ENCODE measurements at places on chromosomes 2 and 18.

- DNase-seq = no peak
Measured at GRCh38 chr2:132387126-132387525, 29.5 kb upstream of the GPR39 start.

DNA sequence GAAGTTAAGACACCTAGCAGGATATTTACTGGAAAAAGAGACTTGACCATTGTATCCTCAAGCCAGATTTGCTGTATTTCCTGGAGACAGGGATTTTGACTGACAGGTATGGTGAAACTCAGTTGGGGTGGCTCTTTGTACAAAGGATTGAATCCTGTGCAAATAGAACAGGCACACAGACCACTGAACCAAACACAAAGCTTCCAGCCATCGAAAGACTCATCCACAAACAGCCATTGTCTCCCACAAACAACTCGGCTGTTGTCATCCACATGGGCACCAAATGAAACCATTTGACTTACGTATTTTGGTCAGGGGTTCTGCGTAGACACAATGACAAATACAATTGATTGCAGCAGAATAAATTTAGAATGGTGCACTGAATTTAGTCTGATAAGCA lies 15.9 kb downstream of the RNF152 start:
- no peak for DNase-seq

DNA sequence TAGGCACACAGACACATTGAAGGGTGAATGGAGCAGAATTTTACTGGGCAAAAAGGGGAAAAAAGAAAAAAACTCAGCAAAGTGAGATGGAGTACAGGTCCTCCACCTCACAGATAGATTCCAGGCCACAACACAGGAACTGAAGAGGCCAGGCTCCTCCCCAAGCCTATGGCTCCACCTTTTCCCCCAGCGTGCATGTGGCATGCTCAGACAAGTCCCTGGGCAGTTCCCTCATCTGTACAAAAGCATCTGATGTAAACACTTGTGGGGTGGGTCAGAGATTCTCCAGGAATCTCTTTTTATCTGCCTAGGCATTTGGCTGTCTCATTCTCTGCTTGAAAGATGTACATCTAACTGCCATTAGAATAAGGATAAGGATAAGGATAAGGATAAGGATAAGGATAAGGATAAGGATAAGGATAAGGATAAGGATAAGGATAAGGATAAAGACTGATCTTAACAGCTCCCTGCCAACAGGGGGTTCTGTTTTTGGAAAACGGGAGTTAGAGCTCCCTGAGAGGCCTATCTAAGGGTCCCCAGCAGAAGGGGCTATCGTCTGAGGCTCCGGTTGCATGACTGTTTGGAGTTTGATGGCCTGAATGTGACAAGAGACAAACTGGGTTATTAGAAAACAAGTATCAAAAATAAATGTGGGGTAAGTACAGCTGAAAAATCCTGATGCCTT lies 17.2 kb upstream of the ASXL3 start:
- no peak for DNase-seq

DNA sequence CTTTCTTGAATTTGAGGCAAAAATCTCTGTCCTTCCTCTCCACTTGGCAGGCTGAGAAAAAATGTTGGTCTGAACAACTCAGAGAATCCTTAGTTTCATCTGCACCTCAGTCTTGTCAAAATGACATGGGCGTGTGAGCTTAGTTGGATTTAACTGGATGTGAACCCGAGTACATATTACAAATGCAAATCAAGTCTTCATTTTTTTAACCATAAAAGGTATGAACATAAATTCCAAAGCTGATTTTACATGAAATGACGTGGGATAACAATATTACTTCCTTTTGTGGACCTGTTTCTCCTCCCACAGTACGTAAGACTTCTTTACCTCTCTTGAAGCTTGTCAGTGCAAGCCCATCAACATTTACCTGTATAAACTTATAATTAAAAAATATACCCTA lies 32.6 kb upstream of the RND3 start:
- no peak for DNase-seq

- no peak for DNase-seq
Measured at GRCh38 chr2:237294460-237294859, 119.5 kb downstream of the COL6A3 start.

DNA sequence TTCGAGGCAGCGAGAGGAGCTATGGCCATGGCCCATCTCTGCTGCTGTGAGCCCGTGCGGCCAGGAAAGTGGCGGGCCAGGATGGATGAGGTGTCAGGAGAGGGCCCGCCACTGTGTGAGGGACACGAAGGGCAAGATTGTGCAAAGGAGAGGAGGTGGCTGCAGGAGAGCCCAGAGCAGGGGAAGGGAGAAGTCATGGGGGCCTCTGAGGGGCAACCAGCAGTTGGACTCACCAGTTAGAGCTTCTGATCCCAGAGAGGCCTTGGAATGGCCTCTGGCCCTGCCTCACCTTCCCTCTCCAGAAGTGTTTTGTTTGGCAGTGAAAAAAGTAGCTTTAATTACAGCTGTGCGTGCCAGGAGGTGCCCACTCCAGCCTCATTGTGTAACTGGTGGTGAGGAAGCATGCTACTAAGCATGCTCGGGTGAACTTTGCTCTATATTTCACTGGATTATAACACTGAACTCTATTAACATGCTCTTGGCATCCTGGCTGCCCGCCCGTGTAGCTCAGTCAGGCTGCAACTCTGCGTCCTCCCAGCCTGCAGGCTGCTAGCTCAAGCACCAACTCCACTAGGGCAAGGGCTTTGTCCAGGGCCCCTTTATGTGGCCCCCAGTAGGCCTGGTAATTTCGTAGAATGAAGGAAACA lies 34.2 kb downstream of the IMPA2 start:
- DNase-seq = no peak

DNA sequence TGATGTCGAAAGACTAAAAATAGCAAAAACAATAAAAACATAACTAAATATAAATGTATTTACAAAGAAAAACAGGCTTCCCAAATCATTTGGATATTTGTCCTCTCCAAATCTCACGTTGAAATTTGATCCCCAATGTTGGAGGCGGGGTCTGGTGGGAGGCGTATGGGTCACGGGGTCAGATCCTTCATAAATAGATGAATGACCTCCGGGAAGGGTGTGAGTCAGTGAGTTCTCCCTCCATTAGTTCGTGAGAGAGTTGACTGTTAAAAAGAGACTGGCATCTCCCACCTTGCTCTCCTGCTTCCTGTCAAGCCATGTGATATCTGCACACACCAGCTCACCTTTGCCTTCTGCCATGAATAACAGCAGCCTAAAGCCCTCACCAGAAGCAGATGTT lies 703.0 kb downstream of the TMEM182 start:
- DNase-seq = no peak

- DNase-seq = no peak
Measured at GRCh38 chr2:197245829-197246804, 64.5 kb downstream of the ANKRD44 start.

GRCh38 chr2:132426656-132427055 lies 10.1 kb downstream of the GPR39 start:
- no peak for DNase-seq

- no peak for DNase-seq
Measured at GRCh38 chr2:64787698-64788097, 134.0 kb upstream of the SERTAD2 start.

DNA sequence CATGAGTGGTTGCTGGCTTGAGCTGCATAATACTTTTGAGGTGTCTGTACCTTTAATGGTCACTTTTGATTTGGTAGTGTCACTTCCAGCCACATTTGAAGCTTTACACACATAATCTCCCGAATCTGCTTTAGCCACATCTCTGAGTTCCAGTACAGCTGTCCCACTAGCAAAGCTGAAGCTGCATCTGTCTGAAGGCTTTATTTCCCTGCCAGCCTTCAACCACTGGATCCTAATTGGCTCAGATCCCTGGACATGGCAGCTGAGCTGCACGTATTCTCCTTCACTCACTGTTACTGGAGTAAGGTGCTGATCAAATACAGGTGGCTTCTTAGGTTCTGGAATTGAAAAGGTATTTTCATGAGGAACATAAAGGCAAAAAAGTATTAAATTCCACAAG lies 99.7 kb downstream of the TTN start:
- no peak for DNase-seq

DNA sequence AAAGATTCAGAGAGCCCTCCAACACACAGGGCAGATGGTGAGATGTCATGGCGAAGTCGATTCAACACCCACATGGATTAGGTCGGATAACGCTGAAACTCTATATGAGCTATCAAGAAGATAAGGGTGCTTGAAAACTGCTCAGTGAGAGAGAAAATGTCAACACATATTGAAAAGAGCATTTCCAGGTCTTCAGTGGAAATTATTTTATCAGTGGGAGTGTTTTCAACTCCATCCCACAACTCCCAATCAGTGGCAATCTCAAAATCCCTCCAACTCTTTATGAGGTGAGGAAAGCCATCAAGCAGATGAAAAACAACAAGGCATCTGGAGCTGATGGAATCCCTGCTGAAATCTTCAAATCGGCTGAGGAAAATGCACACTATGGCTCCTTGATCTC lies 104.5 kb upstream of the KLHL14 start:
- no peak for DNase-seq

- no peak for DNase-seq
Measured at GRCh38 chr2:188364033-188364630, 72.5 kb downstream of the GULP1 start.
